ENCODE measurements at places on chromosomes 12 and 14.
A peak's percentile ranks its signal among the peaks of the same experiment; 100 is the strongest.

DNA sequence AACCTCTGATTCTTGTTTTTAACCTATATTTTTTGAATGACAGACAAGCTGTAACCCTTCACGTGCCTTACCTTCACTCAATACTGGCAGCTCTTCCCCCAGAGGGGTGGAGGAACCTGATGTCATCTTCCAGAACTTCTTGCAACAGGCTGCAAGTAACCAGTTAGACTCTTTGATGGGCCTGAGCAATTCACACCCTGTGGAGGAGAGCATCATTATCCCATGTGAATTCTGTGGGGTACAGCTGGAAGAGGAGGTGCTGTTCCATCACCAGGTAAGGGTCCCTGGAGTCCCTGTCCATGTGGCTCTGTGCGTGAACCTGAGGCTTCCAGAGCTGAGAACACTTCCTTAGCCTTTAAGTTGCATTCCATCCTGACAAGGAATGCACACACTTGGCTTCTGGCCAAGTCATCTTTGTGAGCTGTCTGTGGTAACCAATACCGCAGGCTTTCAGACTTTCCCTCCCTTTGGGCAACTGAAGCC lies 22.7 kb downstream of the TRAFD1 start:
- peaks cover 61% of the 10 kb centered on the region for H3K36me3 ChIP-seq
- no peaks in the 10 kb centered on the region for H3K27me3 ChIP-seq
- peak overlapping the region; percentile 78 for H3K27ac ChIP-seq

DNA sequence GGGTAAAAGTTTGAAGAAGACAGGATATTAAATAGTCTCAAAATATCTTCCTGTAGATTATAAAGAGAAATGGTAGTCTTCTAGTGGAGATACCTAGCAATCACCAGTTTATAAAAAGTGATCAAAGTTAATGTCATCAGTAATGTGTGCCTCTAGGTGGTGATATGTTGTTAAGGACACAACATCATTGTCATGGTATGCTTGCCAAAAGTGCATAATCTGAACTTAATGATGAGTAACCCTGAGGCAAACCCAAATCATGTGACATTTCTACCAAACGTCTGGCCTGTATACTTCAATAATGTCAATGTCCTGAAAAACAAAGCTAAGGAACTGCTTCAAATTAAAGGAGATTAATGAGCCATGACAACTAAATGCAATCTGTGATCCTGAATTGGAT lies 214.7 kb downstream of the PHLDA1 start:
- no peak for DNase-seq
- H3K4me1 ChIP-seq, result peaks cover 11% of the 10 kb centered on the region
- no peak overlapping the region for H3K27ac ChIP-seq
- no peak overlapping the region for H3K4me3 ChIP-seq
- H3K36me3 ChIP-seq, result no peaks in the 10 kb centered on the region

DNA sequence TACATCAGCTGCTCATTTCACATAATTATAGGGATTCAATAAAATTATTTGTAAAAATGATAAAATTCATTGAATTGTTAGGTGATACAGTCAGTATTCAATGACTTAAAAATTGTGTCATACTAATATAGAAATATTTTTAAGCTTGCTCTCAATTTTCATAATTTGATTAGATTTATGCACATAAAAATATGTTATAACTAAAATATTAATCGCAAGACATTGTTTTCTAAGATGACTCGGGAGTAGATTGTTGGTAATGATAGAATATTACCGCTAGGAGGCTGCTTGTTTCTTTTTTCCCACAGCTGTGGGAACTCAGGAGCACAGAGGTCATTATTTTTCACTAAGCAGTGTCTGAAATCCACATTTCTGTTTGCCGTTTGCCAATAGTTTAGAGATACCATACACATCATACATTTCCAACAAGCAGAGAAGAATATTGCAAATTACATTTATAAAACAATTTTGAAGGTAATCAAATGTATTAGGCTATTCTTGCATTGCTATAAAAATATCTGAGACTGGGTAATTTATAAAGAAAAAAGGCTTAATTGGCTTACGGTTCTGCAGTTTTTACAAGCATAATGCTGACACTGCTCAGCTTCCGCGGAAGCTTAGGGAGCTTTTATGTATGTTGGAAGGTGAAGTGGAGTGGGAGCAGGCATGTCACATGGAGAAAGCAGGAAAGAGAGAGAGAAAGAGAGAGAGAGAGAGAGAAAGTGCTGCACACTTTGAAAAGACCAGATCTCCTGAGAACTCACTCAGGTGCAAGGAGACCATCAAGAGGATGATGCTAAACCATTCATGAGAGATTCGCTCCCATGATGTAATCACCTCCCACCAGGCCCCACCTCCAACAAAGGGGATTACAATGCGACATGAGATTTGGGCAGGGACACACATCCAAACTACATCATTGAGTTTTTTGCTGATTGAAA lies 9.2 kb downstream of the CD69 start:
- peak overlapping the region; percentile 69 for H3K27ac ChIP-seq
- H3K36me3 ChIP-seq, result peaks cover 33% of the 10 kb centered on the region
- peaks cover 37% of the 10 kb centered on the region for H3K4me1 ChIP-seq
- H3K27me3 ChIP-seq, result no peaks in the 10 kb centered on the region
- no peak overlapping the region for H3K4me3 ChIP-seq
- no peak for DNase-seq

DNA sequence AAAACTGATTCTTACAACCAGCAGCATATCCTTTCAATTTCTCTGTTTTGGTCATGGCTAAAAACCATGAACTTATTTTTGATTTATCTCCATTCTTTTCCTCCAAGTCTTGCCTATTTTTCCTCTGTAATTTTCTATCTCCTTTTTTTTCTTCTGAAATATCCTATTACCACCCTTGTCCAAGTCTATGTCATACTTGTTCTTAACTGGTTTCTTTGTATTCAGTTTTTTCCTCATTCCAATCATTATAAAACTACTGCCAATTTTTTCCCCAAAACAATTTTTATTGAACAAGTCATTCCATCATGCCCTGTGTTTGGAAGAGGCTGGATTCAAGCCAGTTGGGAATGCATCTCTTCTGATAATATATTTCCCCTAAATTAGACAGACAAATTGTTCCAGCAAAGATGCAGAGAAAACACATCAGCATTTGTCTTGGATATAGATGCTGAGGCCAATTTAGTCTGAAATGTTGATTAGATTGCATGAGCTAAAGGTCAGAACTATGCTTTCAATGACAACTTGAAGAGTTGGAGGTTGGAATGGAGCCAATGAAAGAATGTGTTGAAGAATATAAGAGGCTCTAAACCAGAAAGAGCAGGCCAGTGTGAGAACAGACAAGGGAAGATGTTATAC lies 30.7 kb downstream of the OTOGL start:
- H3K4me1 ChIP-seq, result no peaks in the 10 kb centered on the region
- H3K27me3 ChIP-seq, result no peaks in the 10 kb centered on the region
- no peak for DNase-seq
- H3K27ac ChIP-seq, result no peak overlapping the region

DNA sequence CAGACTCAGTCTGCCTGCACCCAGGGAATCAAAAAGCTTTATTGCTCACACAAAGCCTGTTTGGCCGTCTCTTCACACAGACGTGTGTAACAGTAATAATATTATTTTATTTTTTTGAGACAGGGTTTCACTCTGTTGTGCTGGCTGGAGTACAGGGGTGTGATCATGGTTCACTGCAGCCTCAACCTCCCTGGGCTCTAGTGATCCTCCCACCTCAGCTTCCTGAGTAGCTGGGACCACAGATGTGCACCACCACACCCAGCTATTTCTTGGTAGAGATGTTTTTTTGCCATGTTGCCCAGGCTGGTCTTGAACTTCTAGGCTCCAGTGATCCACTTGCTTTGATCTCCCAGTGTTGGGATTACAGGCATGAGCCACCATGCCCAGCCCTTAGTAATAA lies 88.4 kb upstream of the DCD start:
- H3K27ac ChIP-seq, result no peak overlapping the region
- no peaks in the 10 kb centered on the region for H3K36me3 ChIP-seq
- DNase-seq, result no peak
- no peaks in the 10 kb centered on the region for H3K27me3 ChIP-seq
- H3K4me3 ChIP-seq, result no peak overlapping the region
- H3K4me1 ChIP-seq, result no peaks in the 10 kb centered on the region

GRCh38 chr14:30527196-30527595 lies 31.8 kb upstream of the G2E3 start:
- no peaks in the 10 kb centered on the region for H3K36me3 ChIP-seq
- peaks cover 1% of the 10 kb centered on the region for H3K4me1 ChIP-seq
- H3K4me3 ChIP-seq, result no peak overlapping the region
- DNase-seq, result no peak

DNA sequence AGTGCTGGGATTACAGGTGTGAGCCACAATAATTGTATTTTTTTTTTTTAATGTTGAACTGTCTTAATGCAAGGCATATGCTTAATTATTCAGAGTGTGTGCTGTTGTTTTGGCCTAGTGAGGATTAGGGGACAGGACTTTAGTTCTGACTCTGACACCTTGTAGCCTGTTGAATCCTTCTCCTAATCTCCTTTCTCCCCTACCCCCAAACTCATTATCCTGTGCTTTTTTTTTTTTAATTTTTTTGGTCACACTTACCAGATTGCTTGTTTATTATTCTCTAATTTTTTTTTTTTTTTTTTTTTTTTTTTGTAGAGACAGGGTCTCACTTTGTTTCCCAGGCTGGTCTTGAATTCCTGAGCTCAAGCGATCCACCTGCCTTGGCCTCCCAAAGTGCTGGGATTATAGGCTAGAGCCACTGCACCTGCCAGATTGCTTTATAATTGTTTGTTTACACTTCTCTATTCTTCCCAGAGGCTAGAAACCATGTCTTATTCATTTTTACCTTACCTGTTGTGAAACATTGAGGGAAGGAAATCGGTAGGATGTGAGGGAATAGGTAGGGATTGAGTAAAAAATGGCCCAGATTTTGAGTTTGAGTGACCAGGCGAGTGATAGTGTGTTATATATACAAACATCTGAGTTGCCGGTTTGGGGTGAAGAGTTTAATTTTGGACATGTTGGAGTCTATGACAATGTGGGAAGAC lies 32.2 kb downstream of the DIP2B start:
- H3K36me3 ChIP-seq, result peaks cover 12% of the 10 kb centered on the region
- peaks cover 21% of the 10 kb centered on the region for H3K4me1 ChIP-seq
- no peaks in the 10 kb centered on the region for H3K27me3 ChIP-seq
- H3K27ac ChIP-seq, result no peak overlapping the region
- no peak for DNase-seq

DNA sequence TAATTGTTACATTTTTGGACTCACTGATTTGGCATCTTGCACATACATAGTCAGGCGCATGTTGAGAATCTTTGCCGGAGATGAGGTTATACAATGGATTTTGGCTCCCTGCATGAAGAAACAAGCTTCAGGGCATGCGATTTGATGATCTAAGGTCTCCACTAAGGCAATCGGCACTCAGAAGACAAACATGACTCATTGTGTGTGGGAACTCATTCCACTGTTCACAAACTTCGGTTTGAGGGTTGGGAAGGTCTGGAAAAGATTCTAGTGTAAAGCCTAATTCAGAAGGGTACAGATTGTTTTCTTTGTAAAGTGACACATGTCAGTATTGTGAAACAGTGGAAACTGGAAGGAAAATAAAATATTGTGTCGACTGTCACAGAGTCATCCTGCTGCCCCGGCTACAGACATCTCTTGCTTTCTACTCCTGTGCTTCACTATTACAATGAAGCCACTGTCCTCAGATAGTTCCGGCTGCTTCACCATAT lies 192.6 kb upstream of the HMGA2 start:
- no peak overlapping the region for H3K27ac ChIP-seq
- H3K36me3 ChIP-seq, result no peaks in the 10 kb centered on the region
- no peaks in the 10 kb centered on the region for H3K27me3 ChIP-seq
- no peak overlapping the region for H3K4me3 ChIP-seq

GRCh38 chr12:55965941-55966407 lies at the start of gene PMEL:
TSS of gene PMEL (minus strand) at chr12:55966042. CDS start at chr12:55966011, 31 bp downstream.
- peaks cover 23% of the 10 kb centered on the region for H3K4me1 ChIP-seq
- no peaks in the 10 kb centered on the region for H3K27me3 ChIP-seq
- peak within 1 kb of the TSS; percentile 94 for H3K4me3 ChIP-seq
- DNase-seq, result no peak

DNA sequence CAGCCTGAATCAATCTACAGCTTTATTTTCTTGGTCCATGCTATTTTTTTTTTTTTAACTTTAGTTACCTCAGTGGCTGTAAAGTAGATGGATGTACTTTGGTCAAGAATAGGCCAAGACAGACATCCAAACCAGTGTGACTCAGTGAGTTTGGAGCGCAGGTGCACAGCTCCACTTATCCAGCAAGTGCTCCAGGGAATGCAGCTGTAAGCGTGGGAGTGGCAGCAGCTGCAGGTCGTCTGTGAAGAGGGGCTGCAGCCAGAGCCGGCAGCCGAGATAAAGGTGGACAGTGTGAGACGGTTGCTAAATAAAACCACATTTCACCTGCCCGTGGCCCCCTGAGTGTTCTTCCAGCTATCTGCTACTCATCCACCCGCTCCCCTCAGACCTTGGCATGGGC lies 1018.7 kb downstream of the AACS start:
- no peaks in the 10 kb centered on the region for H3K4me1 ChIP-seq
- H3K27me3 ChIP-seq, result no peaks in the 10 kb centered on the region
- H3K4me3 ChIP-seq, result no peak overlapping the region
- DNase-seq, result no peak

- no peaks in the 10 kb centered on the region for H3K36me3 ChIP-seq
- no peak overlapping the region for H3K4me3 ChIP-seq
- no peak for DNase-seq
- H3K27me3 ChIP-seq, result no peaks in the 10 kb centered on the region
Observed at GRCh38 chr14:62097072-62097471, 334.9 kb downstream of the SNAPC1 start.

- no peaks in the 10 kb centered on the region for H3K36me3 ChIP-seq
- no peak overlapping the region for H3K27ac ChIP-seq
- H3K4me3 ChIP-seq, result no peak overlapping the region
Observed at GRCh38 chr14:86450085-86450484, 920.1 kb downstream of the FLRT2 start.

- H3K4me3 ChIP-seq, result peak overlapping the region; percentile 85
- peaks cover 16% of the 10 kb centered on the region for H3K36me3 ChIP-seq
- H3K4me1 ChIP-seq, result peaks cover 35% of the 10 kb centered on the region
- H3K27me3 ChIP-seq, result no peaks in the 10 kb centered on the region
- H3K27ac ChIP-seq, result peak overlapping the region; percentile 90
Observed at GRCh38 chr12:50928392-50928791, 24.0 kb upstream of the HIGD1C start.

GRCh38 chr14:75372260-75372659 lies 55.6 kb upstream of the JDP2 start:
- H3K36me3 ChIP-seq, result peaks cover 2% of the 10 kb centered on the region
- H3K4me1 ChIP-seq, result no peaks in the 10 kb centered on the region
- H3K27ac ChIP-seq, result no peak overlapping the region
- no peak overlapping the region for H3K4me3 ChIP-seq

DNA sequence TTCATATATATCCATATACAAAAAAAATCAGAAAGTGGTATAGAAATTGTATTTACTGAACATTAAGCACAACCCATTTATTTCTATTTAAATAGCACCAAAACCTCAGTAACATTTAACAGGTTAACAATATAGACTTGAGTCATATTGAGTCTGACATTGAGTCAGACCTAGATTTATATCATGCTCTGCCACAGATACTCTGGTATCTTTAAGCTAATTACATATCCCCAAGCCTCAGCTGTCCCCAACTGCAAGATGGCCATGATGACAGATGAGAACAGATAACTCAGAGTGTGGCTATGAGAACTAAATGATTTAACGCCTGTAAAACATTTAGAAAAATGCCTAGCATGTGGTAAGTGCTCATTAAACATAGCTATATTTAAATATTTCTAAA lies 40.3 kb downstream of the IFNG start:
- DNase-seq, result no peak
- H3K27me3 ChIP-seq, result no peaks in the 10 kb centered on the region
- H3K4me3 ChIP-seq, result no peak overlapping the region
- peaks cover 17% of the 10 kb centered on the region for H3K4me1 ChIP-seq
